K562 (cell line): ENCODE measurements at places on chromosomes 11 and 22. TPM values are rescaled to one million over a fixed set of nuclear protein-coding genes. Genes with fewer than 3 reads are reported as not detected.

DNA sequence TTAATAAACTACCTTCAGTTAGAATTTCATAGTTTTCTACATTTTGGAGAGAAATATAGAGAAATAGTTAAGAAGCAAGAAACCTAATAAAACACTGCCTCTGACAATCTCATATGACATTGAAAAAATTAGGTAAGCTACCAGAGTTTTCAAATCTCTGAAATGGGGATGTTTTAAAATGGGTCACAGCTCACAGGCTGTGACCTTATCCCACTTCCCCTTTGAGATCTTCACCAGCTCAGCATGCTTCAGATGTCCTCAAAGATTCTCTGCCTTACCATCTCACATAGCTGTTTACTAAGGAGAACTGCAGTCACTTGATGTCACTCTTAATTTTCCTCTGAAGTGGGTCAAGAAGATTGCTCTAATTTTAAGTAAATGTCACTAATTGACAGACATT is 717.8 kb downstream of the JRKL start:
- DNase-seq: no peak

DNA sequence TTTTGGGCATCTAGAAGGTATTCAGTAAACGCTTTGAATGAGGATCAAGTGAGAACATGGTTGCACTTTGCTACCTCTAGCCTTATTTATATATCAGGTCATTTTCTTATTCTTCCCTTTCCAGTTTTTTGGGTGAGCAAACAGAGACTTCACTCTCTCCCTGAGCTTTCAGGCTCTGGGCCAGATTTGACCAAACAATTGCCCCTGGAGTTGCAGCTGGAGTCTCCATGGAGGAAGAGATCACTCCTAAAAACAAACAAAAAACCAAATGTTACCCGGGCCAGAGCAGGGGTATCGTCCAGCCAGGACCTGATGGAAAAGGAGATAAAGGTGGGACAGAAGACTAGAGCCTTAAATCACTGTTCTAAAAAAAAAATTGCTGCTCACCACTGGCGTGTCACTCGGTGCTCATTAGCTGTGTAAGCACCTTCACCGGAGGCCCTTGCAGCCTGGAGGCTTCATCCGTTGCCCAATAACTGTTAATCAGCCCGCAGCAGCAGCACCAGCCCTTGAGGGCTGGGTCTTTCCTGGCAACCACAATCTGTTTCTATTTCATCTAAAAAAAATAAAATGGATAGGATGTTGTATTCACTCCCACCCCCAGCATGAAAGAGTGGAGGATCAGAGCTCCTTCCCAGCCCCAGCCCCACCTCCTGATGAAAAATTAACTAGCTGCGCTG is 125.0 kb downstream of the PKNOX2 start:
- no peak for DNase-seq

DNA sequence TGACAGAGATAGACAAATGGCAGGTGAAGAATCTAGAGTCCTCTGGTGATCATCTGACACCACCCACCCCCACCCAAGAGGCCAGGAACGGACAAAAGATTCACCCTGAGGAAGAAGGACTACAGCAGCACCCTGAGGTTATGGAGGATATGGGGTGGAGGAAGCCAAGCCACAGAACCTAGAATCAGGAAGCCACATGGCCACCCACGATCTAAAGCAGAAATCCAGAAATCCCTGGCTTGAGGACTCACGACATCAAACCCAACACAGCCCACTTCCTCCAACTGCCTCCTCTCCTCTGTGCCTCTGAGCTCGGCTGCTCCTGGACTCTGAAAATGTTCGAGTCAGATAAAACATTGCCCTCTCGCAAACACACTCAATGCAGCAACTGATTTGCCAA is 364.3 kb downstream of the SHANK2 start:
- DNase-seq: no peak

DNA sequence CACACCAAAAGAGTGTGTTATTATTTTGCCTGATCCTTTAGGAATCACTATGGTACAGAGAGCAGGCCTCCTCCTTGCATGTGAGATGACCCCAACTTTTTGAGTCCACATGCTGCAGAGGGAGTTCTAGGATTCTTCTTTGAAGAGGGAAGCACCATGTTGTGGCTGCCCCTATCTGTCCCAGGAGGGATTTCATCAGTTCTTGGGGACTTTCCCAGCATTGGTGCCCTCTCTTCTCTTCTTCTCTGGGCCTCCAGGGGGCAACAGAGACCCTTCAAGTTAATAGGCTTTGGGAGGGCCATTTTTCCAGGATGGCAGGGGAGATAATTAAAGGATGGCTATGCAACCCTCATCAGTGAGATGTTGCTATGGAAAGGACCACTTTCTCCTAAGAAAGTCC is 3.6 kb downstream of the MMP1 start:
- peak; percentile 20 for DNase-seq

The MOV10L1 gene
- 0.33 and 0.34 TPM in 2 replicates for total RNA-seq
